Calu3 (cell line): ENCODE measurements at places on chromosomes 1 and 21. TPM values are rescaled to one million over a fixed set of nuclear protein-coding genes. Genes with fewer than 3 reads are reported as not detected.

DNA sequence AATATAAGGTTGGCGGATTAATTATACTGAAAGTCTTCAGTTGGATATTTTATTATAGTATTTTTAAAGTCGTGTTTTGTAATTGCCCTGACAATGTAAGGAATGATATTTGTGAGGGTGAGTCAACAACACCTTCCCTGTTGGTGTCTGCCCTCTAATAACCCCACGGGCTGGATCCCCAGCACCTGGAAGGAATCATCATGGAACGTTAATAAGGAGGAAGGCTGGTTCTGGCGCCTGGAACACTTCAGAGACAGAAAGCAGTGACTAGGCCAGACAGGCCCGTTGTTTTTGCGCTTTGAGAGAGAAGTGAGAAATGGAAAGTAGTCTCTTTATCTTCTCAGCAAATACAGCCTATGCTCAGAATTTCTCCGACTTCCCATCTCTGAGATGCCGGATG is 31.6 kb downstream of the TEX35 start:
- peaks cover 21% of the 10 kb centered on the region for H3K36me3 ChIP-seq
- peaks cover 21% of the 10 kb centered on the region for H3K4me1 ChIP-seq
- DNase-seq: no peak
- H3K27me3 ChIP-seq: no peaks in the 10 kb centered on the region

DNA sequence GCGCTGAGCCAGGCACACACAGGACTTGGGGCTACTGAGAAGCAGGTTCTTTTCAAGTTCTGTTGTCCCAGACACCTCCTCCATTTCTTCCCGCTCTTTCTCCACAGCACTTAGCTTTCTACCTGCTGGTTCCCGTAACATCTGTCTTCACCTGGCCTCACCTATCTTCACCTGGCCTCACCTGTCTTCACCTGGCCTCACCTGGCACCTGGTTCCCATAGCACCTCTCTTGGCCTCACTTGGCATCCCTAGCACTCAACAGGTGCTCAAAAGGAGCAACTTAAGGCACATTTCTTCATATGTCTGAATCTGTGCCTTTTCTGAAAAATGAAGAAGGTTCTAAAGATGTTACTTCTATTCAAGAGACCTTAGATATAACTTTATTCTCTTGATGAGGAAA is 10.4 kb downstream of the KCNK1 start:
- no peak overlapping the region for H3K27ac ChIP-seq
- no peaks in the 10 kb centered on the region for H3K27me3 ChIP-seq
- no peak for DNase-seq
- peaks cover 9% of the 10 kb centered on the region for H3K4me1 ChIP-seq
- no peak overlapping the region for H3K4me3 ChIP-seq

DNA sequence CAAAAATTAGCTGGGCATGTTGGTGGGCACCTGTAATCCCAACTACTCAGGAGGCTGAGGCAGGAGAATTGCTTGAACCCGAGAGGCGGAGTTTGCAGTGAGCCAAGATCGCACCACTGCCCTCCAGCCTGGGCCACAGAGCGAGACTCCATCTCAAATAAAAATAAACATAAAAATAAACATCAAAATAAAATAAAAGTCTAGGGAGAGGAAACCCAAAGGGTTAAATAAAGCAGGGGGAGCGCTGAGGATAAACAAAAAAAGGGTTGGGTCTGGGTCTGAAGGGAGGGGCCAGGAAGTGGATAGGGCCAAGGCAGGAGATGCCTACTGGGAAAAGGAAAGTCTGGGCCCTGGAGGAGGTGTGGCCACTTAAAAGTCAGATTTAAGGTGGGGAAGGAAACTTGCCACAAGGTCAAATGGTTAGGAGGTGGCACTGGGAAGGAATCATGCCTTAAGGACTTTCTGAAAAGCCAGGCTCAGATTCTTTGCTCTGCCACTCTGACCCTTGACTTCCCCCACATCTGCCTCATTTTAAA is 150.0 kb downstream of the ADSS2 start:
- H3K27me3 ChIP-seq: no peaks in the 10 kb centered on the region
- DNase-seq: peak; percentile 32
- H3K4me1 ChIP-seq: peaks cover 49% of the 10 kb centered on the region
- no peak overlapping the region for H3K4me3 ChIP-seq
- H3K27ac ChIP-seq: peak overlapping the region; percentile 92
- peaks cover 13% of the 10 kb centered on the region for H3K36me3 ChIP-seq

- no peaks in the 10 kb centered on the region for H3K27me3 ChIP-seq
- peaks cover 10% of the 10 kb centered on the region for H3K4me1 ChIP-seq
- peaks cover 26% of the 10 kb centered on the region for H3K36me3 ChIP-seq
Observed at GRCh38 chr1:169387399-169387798, 19.4 kb downstream of the BLZF1 start.

DNA sequence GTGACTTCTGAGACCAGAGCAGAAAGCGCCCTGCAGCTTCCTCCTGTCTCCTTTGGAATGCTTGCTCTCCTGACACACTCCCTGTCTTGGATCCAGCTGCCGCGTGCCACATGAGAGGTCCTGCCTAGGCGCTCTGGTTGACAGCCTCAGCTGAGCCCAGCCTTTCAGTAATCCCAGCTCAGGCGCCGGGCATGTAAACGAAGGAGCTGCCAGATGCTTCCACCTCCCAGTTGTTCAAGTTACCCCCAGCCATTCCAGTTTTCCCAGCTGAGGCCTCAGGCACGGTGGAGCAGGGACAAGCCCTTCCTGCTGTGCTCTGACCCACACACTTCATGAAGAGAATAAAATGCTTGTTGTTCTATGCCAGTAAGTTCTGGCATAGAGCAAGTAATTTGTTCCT is 14.3 kb upstream of the CD34 start:
- H3K27me3 ChIP-seq: peaks cover 9% of the 10 kb centered on the region
- peak; percentile 34 for DNase-seq
- no peak overlapping the region for H3K27ac ChIP-seq
- H3K4me1 ChIP-seq: no peaks in the 10 kb centered on the region

DNA sequence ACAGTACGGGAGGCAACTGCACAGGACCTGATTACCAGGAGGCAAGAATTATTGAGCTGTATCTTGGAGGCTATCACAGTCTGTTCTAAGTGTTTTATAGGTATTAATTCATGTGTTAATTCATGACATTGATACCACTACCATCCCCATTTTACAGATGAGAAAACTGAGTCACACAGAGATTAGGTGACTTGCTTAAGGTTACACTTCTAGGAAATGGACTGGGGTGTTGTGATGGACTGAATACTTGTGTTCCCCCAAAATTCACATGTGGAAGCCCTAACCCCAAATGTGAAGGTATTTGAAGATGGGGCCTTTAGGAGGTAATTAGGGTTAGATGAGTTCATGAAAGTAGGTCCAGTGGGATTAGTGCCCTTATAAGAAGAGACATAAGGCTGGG is 10.1 kb upstream of the TRIM63 start:
- DNase-seq: no peak
- no peak overlapping the region for H3K4me3 ChIP-seq
- H3K36me3 ChIP-seq: no peaks in the 10 kb centered on the region
- H3K27ac ChIP-seq: no peak overlapping the region
- no peaks in the 10 kb centered on the region for H3K27me3 ChIP-seq
- H3K4me1 ChIP-seq: peaks cover 42% of the 10 kb centered on the region

DNA sequence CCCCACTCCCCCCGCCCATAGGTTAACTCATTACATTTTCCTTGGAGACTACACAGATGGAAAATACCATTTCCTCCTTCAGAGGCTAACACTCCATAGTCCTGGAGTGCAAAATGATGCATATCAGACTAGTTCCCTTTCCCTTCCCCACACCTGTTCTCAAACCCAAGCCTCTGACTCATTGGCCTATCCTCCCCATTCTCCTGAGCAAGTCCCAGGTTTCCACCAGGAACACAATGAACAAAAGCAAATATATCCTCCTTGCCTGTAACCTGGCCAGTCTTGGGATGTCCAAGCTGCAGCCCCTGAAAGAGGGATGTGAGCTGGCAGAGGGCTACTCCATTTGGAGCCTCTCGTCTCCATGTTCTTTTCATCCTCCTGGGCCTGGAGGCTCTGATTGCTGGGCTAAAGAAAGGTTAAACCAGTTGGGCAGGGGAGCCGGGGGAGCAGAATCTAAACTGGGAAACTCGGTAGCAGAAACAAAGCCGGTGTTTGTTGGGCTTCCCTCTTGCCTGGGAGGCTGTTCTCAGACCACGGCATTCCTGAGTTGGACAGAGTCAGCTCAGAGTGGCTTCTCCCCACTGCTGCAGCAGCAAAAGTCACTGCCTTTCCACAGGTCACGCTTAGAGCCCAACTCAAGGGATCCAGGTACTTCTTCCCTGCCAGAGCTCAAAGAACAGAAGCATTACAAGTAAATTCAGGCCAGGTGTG is 13.9 kb downstream of the SSR2 start:
- peaks cover 44% of the 10 kb centered on the region for H3K4me1 ChIP-seq
- peak overlapping the region; percentile 41 for H3K4me3 ChIP-seq
- no peaks in the 10 kb centered on the region for H3K27me3 ChIP-seq
- DNase-seq: peak; percentile 70

- no peaks in the 10 kb centered on the region for H3K27me3 ChIP-seq
- no peak overlapping the region for H3K27ac ChIP-seq
- peak; percentile 21 for DNase-seq
- H3K4me3 ChIP-seq: no peak overlapping the region
Observed at GRCh38 chr1:15918962-15919715, 56.8 kb downstream of the ZBTB17 start.

DNA sequence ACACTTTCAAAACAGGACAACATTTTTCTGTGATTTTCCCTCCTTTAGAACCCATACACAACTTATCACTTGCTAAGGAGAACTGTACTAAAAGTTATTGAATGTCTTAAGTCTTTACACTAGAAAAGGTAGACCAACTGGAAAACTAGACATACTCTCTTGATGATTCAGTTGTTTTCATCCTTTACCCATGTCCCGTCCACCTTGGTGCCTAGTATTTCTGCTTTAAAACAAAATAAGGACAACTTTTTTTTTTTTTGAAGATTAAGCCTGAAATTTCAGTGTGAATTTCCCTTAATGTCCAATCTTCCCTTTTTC is 4.5 kb downstream of the CDKN2C start:
- no peaks in the 10 kb centered on the region for H3K27me3 ChIP-seq
- H3K4me1 ChIP-seq: peaks cover 26% of the 10 kb centered on the region
- H3K36me3 ChIP-seq: peaks cover 84% of the 10 kb centered on the region
- peak overlapping the region; percentile 87 for H3K4me3 ChIP-seq

GRCh38 chr21:45889256-45889655 is 92.3 kb upstream of the COL6A1 start:
- H3K36me3 ChIP-seq: no peaks in the 10 kb centered on the region
- peaks cover 69% of the 10 kb centered on the region for H3K27me3 ChIP-seq
- no peaks in the 10 kb centered on the region for H3K4me1 ChIP-seq
- DNase-seq: no peak
- no peak overlapping the region for H3K27ac ChIP-seq

DNA sequence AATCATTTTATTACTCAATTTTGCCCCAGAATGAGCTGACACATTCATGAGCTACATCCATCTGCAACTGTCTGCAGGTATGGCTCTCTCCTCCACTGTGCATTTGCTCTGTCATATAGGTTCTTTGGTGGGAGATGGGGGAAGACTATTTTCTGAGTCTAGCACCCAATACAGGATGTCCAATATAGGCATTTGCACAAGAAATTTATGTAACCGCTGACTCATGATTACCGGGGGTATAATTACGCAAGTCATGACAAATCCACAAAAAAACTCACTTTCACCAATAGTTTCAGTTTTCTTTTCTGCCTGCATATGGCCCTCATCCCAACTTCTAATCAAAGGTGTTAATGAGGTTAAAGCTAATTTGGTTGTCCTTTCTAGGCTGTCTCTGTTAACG is 17.5 kb upstream of the VSIG8 start:
- no peaks in the 10 kb centered on the region for H3K4me1 ChIP-seq
- no peak overlapping the region for H3K4me3 ChIP-seq
- no peaks in the 10 kb centered on the region for H3K27me3 ChIP-seq
- H3K27ac ChIP-seq: no peak overlapping the region

- H3K27ac ChIP-seq: no peak overlapping the region
- no peak for DNase-seq
- no peaks in the 10 kb centered on the region for H3K27me3 ChIP-seq
- no peak overlapping the region for H3K4me3 ChIP-seq
- no peaks in the 10 kb centered on the region for H3K36me3 ChIP-seq
Observed at GRCh38 chr21:23593582-23593981, 2013.7 kb downstream of the MRPL39 start.

- no peaks in the 10 kb centered on the region for H3K4me1 ChIP-seq
- H3K27ac ChIP-seq: no peak overlapping the region
- no peak for DNase-seq
- no peaks in the 10 kb centered on the region for H3K27me3 ChIP-seq
- no peaks in the 10 kb centered on the region for H3K36me3 ChIP-seq
- H3K4me3 ChIP-seq: no peak overlapping the region
Observed at GRCh38 chr1:67676287-67676686, 8.7 kb upstream of the GADD45A start.

GRCh38 chr21:25967901-25968438 is 202.6 kb downstream of the APP start:
- no peak for DNase-seq
- H3K27ac ChIP-seq: no peak overlapping the region
- H3K27me3 ChIP-seq: no peaks in the 10 kb centered on the region
- no peak overlapping the region for H3K4me3 ChIP-seq
- peaks cover 25% of the 10 kb centered on the region for H3K36me3 ChIP-seq

DNA sequence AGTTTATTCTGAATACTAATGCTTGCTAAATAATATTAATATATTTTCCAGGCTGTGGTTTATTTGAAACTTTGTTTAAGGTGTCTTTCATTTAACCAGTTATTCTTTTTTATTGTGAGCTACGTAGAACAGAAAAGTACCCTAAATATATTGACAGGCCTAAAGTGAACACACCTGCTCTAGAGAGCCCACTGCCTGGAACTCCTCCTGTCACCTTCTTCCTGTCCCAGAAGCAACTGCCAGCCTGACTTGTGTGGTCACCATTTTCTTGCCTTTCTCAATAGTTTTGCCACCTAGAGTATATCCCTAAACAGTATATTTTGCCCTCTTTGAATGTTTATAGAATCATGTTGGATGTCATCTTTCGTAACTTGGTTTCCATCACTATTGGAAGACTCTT is 48.5 kb downstream of the SCCPDH start:
- H3K27ac ChIP-seq: no peak overlapping the region
- DNase-seq: no peak
- H3K36me3 ChIP-seq: no peaks in the 10 kb centered on the region

- peak; percentile 78 for DNase-seq
- H3K27ac ChIP-seq: peak overlapping the region; percentile 99
- H3K4me3 ChIP-seq: peak overlapping the region; percentile 82
- H3K36me3 ChIP-seq: peaks cover 98% of the 10 kb centered on the region
- H3K4me1 ChIP-seq: peaks cover 97% of the 10 kb centered on the region
Observed at GRCh38 chr1:156124557-156125483, 10.3 kb downstream of the LMNA start.

DNA sequence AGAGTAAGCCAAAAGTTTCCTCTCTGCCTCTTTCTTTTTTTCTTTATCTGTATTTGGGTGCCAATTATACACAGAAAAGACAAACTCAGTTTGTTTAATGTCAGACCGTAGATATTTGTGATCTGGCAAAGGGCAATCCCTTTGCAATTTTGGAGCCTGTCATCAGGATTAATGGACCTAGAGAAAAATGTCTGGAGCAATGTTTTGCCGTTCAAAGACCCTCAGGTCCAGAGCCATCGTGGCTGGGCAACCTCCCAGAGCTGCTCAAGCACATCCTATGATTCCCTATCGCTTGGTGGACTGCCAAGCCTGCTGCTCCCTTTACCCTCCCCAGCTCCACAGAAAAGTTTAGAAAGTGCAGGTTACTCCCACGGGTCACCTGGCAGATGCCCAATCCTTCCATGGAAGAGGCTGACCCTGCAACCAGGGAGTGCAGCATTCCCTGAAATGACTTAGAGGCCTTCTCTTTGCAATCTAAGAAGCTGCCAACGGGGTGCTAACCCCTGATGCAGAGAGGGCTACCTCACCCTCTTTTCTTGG is 112.5 kb upstream of the NGF start:
- no peaks in the 10 kb centered on the region for H3K27me3 ChIP-seq
- DNase-seq: no peak
- H3K4me1 ChIP-seq: peaks cover 14% of the 10 kb centered on the region
- no peak overlapping the region for H3K4me3 ChIP-seq

The TSPAN1 gene
- total RNA-seq: 46.2 and 94.8 TPM in 2 replicates

The CSF3R gene
- total RNA-seq: not detected in 2 replicates

The IL20 gene
- not detected in 2 replicates for total RNA-seq

The NEK2 gene
- total RNA-seq: 32.7 and 43.2 TPM in 2 replicates

The AMPD1 gene
- total RNA-seq: not detected in 2 replicates

The AP4B1 gene
- 18.3 and 21.0 TPM in 2 replicates for total RNA-seq
